Hepatocyte (in vitro differentiated cells): ENCODE measurements at places on chromosomes 4 and X. TPM values are rescaled to one million over a fixed set of nuclear protein-coding genes. Genes with fewer than 3 reads are reported as not detected.

NDNF gene
- total RNA-seq: 27.5 and 30.5 TPM in 2 replicates

DNA sequence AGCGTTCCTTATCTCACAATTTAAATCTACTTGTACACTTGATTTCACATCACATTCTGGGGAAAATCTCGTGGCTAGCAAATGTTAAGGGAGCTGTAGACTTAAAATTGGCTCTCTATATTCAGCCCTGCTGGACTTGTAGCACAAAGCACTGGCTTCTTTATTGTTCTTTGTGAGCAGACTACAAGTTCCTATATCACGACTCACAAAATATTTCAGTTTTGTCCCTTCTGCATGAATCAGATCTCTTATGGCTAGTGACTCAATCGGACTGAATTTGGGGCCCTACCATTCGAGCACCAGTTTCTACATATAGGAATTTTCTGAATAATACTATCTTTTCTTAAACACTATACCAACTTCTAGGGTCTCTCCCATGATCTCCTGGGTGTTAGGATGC is 390.1 kb downstream of the ADAM29 start:
- no peaks in the 10 kb centered on the region for H3K4me1 ChIP-seq
- H3K27ac ChIP-seq: no peak overlapping the region
- DNase-seq: no peak
- no peaks in the 10 kb centered on the region for H3K36me3 ChIP-seq
- H3K27me3 ChIP-seq: no peaks in the 10 kb centered on the region
- H3K4me3 ChIP-seq: no peak overlapping the region

GRCh38 chr4:8403976-8404375 is 36.5 kb downstream of the ACOX3 start:
- H3K27ac ChIP-seq: no peak overlapping the region
- H3K36me3 ChIP-seq: no peaks in the 10 kb centered on the region
- no peaks in the 10 kb centered on the region for H3K27me3 ChIP-seq
- no peak for DNase-seq

DNA sequence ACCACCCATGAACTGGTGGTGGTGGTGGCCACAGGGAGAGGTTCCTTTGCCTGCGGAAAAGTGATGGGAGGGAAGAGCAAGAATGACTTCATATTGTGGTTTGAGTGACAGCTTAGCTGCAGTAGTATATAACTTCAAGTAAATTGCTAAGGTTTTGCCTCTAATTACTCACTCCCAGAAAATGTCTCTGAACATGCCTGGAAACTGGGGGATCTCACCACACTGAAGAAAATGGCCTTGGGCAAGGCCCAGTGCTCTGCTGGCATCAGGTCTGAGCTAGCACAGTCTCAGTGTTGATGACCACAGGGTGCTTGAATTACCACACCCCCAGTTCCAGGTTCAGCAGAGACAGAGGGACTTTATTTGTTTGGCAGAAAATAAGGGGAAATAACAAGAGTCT is 2085.4 kb downstream of the ARAP2 start:
- no peak overlapping the region for H3K4me3 ChIP-seq
- no peaks in the 10 kb centered on the region for H3K27me3 ChIP-seq
- DNase-seq: no peak
- no peaks in the 10 kb centered on the region for H3K36me3 ChIP-seq

GRCh38 chr4:155392481-155393184 is 15.9 kb upstream of the MAP9 start:
- H3K4me1 ChIP-seq: peaks cover 16% of the 10 kb centered on the region
- no peaks in the 10 kb centered on the region for H3K27me3 ChIP-seq
- DNase-seq: peak; percentile 70
- H3K27ac ChIP-seq: peak overlapping the region; percentile 76

- H3K4me1 ChIP-seq: no peaks in the 10 kb centered on the region
- no peak overlapping the region for H3K4me3 ChIP-seq
- H3K27ac ChIP-seq: no peak overlapping the region
- no peaks in the 10 kb centered on the region for H3K27me3 ChIP-seq
Measured at GRCh38 chr4:183589461-183590099, 69.4 kb downstream of the RWDD4 start.

- H3K36me3 ChIP-seq: no peaks in the 10 kb centered on the region
- no peak overlapping the region for H3K27ac ChIP-seq
- no peak for DNase-seq
- no peaks in the 10 kb centered on the region for H3K27me3 ChIP-seq
Measured at GRCh38 chr4:79385641-79386040, 22.4 kb downstream of the GK2 start.

- no peaks in the 10 kb centered on the region for H3K36me3 ChIP-seq
- H3K4me1 ChIP-seq: no peaks in the 10 kb centered on the region
- peak overlapping the region; percentile 68 for H3K27ac ChIP-seq
- peak; percentile 49 for DNase-seq
Measured at GRCh38 chr4:121950680-121951520, 960 bp downstream of the TRPC3 start.
